ENCODE measurements at places on chromosomes 4 and X.

DNA sequence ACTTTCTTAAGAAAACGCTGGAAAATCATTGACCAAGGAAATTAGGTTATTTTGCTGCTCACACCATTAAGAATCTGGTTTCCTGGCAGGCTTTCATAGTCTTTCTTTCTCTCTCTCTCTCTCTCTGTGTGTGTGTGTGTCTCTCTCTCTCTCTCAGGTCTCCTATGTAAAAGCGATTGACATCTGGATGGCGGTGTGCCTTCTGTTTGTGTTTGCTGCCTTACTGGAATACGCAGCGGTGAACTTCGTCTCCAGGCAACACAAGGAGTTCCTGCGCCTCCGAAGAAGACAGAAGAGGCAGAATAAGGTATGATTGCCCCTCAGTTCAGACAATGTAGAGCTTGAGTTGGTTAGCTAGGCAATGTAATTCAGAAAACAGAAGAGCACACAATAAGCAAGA lies 161.2 kb downstream of the GLRA2 start:
- DNase-seq: no peak

DNA sequence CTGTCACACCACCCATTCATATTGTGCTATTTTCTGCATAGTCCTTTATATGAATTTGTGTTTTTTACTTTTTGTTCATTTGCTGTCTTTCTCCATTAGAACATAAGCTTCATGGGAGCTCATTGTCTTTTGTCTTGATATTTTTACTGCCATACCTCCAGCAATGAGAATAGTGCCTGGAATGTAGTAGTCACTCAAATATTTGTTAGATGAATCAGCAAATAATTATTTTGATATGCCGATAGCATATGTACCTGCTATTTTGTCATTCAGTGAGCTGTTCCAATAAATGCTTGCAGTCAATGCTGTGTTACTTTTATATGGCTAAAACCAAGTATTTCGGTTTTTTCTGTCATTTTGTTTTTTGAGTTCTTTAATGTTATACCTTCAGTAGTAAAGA lies 43.5 kb upstream of the SLC25A31 start:
- DNase-seq: no peak

DNA sequence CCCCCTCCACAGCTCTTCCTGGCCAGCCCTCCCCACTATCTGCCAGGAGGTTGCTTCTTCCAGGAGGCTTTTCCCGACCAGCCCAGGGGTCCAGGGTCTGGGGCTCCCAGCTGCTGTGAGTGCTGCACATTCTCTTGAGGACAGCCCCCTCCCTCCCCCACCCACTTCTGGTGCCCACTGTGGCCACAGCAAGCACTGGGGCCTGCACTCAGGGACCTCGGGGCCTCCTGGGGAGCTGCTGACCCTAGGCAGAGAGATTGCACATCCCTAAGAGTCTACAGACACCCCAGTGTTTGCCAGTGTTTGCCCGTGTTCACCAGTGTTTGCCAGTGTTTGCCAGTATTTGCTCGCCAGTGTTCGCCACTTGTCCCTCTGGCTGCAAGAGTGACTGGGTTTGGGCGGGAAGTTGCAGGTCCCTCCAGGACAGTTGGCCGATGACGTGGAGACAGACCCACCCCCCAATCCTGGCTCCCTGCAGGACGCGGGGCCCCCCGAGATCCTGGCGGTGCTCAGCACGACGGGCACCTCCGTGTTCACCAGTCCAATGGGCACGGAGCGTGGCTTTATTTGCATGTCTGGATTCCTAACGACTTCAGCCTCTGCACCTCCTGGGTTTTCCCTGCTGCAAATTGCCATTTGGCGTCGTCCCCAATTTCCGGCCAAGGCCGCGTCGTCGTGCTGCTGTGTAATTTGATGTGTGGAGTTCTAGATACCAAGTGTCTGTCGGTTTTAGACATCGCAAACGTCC lies 87.5 kb upstream of the NKX1-1 start:
- no peak for DNase-seq

DNA sequence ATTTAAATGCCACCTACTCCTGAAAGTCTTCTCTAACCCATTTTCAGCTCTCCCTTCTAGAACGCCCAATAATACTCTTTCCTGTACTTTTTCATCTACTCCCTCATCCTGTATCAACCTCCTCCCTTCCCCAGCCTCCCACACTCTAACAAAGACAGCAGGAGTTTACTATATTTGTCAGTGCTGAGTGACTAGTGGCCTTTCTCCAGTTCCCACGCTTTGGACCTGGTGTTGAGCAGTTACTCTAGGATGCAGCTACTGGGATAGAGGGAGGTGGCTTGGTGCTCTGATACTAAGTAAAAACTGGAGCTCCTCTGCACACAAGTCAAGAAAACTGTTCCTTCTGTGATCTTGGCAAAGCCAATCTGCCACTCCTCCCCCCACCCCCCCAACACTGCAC lies 36.1 kb upstream of the KLHL13 start:
- no peak for DNase-seq

- no peak for DNase-seq
These were observed 414.4 kb downstream of the SMARCA1 start for GRCh38 chrX:129108936-129109335.

- DNase-seq: no peak
These were observed 17.2 kb upstream of the GTPBP6 start for GRCh38 chrX:335758-336155.

DNA sequence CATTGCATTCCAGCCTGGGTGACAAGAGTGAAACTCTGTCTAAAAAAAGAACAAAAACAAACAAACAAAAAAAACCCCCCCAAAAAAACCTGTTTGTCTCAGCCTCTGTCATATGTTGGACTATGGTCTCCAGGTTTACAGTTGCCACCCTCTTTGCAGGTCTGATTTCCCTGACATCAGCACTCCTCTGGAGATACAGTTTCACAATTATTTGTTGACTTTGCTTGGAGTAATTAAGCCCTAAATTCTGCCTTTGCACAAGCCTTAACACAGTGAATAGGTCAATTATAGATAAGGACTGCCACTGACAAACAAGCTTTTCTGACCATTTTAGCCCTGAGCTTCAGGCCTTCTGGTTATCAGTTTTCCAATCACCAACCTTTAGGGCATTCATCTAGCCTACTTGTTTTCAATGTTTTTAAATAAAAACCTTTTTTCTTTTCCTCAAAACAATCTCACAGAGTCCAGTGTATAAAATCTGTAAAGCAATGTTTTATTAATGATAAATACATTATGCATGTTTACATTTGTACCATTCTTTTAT lies 20.4 kb upstream of the MAPK10 start:
- no peak for DNase-seq

DNA sequence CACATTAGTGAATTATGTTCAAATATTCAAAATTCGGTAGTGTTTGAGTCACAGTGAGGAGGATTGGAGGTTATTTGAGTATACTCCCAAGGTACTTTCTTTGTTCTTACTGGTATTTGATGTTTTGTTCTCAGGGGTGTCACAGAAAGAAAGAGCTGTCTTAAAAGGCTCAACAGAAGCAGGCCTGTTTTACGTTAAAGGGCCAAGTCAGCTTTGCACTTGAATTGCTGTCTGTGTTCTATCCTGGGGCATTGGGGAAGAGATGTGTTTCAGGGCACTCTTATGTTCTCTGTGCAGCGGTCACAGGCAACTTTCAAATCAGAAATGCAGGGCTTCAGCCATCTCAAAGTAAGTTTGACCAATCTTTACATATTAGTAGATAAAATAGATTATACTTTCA lies 1113.1 kb upstream of the LCORL start:
- DNase-seq: no peak

DNA sequence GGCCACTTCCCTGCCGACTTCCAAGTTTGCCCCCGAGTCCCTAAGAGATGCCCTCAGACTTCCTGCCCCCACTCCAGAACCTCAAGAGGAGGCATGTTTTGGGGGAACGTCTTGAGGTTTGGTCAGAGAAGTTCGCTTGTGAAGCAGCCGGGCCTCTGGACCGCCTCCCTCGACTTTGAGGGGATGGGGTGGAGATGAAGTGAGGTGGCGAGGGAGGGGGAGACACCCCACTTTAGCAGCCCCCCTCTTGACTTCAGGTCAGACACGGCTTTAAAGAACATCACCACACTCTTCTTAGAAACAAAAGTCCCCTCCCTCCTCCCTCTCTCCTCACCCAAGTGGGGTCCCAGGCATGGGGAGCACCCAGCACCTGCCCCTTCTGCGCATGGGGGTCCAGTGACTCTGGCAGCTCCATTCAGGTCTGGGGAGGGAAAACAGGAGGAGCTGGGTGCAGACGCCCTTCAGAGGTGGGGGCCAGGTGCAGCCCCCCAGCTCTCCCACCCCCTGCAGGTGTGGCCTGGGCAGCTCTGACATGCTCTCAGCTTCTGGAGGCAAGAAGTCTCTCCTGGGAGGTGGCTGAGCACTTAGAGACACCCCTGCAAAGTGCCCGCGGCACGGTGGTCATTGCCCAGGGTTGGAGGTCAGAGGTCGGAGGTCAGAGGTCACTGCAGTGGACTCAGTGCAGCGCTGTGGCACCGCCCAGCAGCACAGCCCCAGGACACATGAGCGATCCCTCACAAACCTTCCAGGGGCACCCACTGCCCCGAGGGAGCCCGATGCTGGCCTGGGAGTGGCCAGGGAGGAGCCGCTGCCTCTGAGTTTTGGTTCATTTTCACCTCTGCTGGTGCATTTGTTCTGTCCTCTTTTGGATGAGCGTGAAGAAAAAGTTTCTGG lies 108.8 kb downstream of the CPZ start:
- DNase-seq: no peak

- no peak for DNase-seq
These were observed 23.4 kb upstream of the PPP3CA start for GRCh38 chr4:101370663-101371210.

GRCh38 chr4:26911254-26911653 lies 50.6 kb downstream of the STIM2 start:
- no peak for DNase-seq

DNA sequence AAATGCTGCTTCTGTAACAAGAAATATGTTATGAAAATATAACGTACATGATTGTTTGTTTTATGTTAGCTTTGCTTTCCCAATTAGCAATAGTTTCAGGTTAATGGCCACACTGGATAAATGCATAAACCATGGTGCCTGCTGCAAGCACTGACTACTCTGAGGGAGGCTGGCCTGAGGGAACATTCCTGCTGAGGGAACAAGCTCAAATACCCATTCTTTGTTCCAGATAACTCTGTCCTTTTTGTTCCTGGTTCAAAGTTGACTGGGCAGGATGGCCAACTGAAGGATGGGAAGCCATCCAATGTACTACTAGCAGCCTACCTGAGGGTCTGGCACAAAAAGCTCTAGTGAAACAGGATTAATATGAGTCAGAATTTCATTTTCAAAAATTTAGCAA lies 37.5 kb downstream of the NUP62CL start:
- no peak for DNase-seq
